ENCODE measurements at places on chromosomes 12 and 14.
A peak's percentile ranks its signal among the peaks of the same experiment; 100 is the strongest.

GRCh38 chr12:105234197-105234596 is 1.8 kb downstream of the APPL2 start:
- DNase-seq = no peak

GRCh38 chr12:24062642-24063245 is 113.3 kb upstream of the SOX5 start:
- DNase-seq = peak; percentile 11

GRCh38 chr12:92242907-92243306 is 97.3 kb upstream of the BTG1 start:
- no peak for DNase-seq

DNA sequence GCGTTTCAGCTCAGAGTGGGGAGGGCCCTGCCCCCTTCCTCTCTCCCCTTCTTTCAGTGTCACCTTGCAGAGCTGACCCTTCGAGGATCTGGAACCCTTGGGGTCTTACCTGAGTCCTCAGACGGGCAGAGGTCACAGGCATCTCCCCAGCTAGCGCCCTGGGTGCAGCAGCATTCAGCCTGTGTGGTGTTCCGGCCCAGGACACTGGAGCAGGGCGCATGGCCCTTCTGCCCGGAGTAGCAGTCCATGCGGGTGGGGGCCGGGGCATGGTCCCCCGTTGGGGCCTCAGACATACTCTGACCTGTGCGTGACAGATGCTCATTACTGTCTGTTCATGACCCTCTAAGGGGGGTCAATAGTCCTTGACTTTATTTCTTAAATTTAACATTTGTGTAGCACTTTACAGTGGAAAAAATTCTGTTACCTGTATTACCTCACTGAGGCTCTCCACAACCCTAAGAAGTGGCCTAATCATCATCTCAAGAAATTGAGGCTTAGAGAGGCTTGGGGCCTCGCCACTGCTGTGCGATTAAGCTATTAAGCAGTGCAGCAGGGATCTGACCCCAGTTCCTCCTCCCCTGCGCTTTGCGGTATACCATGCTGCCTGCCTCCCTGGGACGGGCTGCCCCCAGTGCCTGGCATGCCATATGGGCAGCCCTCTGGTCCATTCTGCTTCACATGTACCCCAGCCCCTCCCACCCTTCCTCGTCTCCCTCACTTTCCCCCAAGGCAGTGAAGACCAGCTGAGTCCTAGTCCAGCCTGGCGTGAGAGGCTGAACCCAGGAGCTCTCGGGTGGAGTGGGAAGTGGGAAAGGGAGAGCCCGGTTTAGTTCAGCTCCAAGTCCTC is 11.5 kb downstream of the ISCA2 start:
- DNase-seq = no peak

DNA sequence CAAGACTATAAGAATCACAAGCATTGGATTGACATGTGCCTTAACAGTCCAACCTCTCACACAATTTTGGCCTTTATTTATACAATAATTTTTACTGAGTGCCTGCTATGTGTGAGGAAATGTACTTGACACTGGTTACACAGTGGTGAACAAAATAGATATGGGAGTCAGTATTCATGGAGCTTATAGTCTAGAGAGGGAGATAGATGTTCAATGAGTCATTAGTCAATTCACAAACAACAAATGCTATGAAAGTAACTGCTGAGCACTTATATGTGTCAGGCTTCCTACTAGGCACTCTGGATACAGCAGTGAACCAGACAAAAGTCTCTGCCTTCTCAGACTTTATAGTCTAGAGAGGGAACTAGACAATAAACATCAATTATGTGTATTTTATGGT is 3.7 kb downstream of the CFAP54 start:
- DNase-seq = no peak

DNA sequence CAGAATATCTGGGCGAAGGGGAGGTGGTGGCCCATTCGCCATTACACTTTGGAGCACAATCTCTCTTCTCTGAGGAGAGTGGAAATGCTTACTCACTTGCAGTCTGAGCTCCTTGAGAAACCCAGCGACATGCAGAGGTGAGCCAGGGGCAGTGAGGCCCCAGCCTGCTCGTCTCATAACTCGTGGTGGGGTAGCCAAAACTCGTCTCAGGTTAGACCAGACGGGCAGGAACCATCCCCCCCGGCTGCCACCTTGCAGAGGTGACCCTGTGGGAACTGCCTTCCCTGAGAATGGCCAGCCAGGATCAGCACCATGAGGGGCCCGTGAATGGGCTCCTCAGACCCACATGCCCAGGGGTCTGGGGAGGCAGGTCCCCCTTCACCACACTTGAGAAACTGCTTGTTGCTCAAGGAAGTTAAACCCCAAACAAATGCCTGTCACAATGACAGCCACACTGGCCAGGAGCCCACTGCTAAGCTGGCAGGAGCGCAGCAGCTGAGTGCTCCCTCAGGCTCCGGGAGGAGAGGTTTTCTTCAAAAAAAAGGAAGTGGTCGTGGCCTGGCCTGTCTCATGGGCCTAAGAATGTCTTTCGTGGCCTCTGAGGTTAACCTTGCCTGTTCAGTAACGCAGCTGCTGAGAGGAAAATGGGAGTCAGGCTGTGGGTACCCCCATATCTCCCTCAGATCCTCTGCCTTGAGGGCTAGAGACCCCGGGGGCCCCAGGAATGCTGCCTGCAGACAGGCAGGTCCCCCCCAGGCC is 9.2 kb upstream of the ALDH2 start:
- DNase-seq = peak; percentile 84

DNA sequence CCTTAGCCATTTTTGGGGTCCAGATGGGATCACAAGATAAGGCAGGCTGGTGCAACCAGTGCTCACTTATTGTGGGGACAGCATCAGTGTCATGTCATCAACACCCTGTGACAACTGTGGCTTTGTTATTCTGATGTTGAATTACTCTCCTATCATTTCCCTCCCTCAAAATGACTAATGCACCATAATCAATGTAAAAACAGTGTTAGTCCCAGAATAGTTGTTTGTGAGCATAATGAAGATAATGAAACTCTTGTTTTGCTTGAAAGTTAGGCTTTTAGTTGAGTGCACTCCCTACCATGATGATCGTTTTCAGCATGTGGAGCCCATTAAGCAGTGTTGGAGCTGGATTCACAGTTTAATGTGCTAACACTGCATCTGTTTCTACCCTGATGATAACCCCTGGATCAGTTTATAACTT is 151.4 kb downstream of the TMTC2 start:
- no peak for DNase-seq

DNA sequence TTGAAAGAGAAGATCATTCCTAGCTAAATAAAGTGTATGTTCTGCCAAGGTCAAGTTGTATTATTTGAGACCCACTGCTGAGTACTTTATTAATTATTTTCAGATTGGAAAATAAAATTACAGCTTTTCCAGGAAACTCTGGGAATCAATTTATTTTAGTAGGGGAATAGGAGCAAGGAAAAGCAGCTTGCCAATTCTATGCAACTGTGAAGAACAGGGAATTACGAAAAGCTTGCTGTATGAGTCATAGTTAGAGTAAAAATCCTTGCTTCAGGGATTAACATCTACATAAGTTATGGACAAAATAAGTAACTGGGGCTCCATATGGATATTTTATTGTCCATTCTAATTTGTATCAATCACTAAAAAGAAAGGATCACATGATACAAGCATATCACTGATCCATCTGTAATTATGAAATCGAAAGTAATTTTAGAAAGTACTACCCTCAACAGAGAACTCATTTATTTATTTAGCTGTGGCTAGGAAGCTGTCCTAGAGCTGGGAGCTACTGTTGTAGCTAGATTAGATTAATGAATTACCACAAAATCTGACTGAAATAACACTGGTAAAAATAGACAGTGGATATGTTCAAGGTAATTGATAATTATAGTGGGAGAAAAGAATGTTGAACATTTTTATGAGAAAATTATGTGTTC is 303.5 kb upstream of the NPAS3 start:
- DNase-seq = peak; percentile 56

DNA sequence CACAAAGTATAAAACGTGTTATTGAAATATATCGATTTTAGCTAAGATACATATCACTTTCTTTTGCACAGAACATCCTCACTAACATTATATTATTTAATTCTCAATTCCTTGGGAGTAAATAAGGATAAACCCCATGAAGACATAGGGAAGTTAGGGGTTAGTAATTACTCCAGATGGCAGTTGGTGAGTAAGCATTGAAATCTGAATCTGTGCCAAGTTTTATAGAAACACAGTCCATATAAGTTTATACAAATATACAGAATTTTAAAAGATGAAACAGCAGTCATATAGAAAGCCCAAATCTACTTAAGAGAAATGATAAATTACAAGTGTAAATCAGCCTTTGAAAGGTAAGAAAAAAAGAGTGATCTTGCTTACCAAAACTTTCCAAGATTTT is 200.4 kb upstream of the SYT10 start:
- no peak for DNase-seq

DNA sequence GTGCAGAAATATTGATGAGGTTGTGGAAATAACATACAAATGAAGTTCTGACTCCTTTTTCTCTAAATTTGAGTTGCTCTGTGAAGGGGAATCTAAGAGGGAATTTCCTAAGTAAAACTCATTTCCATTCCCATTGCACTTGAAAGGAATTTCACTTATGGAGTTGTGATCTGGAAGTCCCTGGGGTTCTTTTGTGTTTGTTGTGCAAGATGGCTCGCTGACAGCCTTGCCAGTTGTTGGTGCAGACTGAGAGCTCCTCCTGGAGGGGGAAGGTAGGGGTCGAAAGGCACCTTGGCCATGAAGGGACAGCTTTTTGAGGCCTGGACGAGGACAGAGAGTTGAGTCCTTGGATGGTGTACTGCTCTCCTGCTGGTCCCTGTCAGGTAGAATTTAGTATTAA is 72.0 kb downstream of the C12orf56 start:
- DNase-seq = peak; percentile 21

- peak; percentile 87 for DNase-seq
Measured at GRCh38 chr12:108730365-108731104, 783 bp downstream of the CORO1C start.

DNA sequence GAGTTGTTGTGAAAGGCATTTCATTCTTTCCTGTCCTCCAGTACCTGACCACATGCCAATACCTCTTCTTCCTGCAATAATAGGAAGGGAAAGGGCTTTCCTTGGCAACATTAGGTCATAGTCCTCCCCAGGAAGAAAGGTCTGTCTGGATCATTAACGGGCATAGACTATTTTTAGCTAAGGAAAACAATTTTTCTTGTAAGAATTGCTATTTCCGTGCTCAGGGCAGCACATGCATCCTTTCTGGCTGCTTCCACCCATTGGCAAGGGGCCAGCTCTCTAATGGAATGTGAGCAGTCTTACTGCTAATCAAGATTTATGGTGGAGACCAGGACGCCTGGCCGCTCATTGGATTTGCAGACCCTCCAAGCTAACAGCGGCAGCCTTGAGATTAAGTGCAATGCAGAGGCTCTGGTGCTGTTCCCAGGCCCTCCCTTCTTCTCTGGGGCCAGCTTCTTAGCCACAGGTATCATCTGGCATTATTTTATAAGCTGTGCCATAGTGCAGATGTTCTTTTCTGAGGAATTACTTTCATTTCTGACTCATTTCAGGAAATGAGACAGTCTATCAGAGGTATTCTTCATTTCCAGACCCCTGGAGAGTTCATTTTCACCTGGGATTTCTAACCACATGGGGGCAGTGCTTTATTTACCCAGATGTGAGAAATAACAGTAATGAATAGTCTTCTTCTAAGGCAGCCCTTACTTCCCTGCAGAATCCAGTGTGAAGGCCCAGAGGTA is 52.9 kb downstream of the ANO6 start:
- peak; percentile 94 for DNase-seq

- DNase-seq = no peak
Measured at GRCh38 chr14:73736842-73737241, 22.7 kb upstream of the PNMA1 start.

DNA sequence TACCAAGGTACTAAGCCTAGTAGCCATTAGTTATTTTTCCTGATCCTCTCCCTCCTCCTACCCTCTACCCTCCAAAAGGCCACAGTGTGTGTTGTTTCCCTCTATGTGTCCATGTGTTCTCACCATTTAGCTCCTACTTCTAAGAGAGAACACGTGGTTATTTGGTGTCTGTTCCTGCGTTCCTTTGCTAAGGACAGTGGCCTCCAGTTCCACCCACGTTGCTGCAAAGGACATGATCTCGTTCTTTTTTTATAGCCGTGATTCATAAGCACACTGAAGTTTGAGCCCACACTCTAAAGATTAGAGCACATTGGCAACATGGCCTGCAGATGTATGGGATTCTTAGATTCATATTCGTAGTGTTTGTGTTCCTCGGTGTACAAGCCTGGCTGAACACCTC is 8.1 kb upstream of the STX2 start:
- DNase-seq = no peak

DNA sequence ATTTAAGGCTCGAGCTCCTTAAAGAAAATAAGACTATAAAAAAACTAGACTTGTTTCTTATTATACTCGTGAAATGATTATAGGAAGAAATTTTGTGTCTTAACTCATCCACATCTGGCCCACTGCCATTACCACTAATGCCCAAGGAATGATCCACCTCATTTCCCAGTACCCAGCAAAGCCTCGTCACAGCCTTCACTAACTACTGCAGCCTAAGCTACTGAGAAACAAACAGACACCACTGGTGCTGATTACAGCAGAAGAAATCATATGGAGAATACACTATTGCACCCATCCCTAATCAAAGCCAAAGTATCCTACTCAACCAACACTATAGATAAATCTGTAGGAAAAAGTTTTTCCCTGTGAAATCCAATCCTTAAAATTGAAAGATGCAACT is 205.3 kb upstream of the NAV3 start:
- peak; percentile 86 for DNase-seq

GRCh38 chr12:80201908-80202307 is 102.6 kb downstream of the OTOGL start:
- no peak for DNase-seq

- no peak for DNase-seq
Measured at GRCh38 chr12:78395961-78396360, 468.6 kb upstream of the SYT1 start.

- no peak for DNase-seq
Measured at GRCh38 chr12:8157484-8158198, 826 bp downstream of the ZNF705A start.

DNA sequence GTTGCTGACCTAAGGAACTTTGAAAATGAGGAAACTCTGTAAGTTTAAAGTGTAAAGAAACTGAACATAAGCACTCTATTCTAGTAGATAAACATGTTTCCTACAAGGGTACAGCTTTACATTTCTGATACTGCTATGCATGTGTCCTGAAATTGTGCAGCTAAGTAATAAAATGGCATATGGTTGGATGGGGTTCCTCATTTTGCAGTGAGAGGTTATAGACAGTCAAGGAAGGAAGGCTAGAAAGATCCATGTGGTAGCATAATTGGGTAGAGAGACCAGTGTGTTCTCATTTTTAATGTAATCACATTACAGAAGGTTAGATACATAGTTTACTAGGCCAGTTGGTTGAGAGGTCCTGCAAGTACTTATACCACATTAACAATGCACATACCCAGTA is 477.0 kb downstream of the TMEM121 start:
- DNase-seq = no peak

GRCh38 chr12:113587720-113588119 is 116.0 kb upstream of the LHX5 start:
- no peak for DNase-seq

- peak; percentile 44 for DNase-seq
Measured at GRCh38 chr12:76144245-76144549, 59.7 kb upstream of the NAP1L1 start.
